ENCODE measurements at places on chromosomes 1 and 21. TPM values are rescaled to one million over a fixed set of nuclear protein-coding genes. Genes with fewer than 3 reads are reported as not detected.

Gene MCOLN2
- total RNA-seq: 3.2 TPM

Gene WNT4
- total RNA-seq: 42.7 TPM

Gene LIX1L
- 11.6 TPM for total RNA-seq

Gene ZNF593
- 53.4 TPM for total RNA-seq

Gene NCMAP
- total RNA-seq: 0.24 TPM

Gene OPTC
- not detected for total RNA-seq

Gene EPS8L3
- total RNA-seq: not detected

Gene CD48
- not detected for total RNA-seq
